ENCODE measurements at places on chromosomes 1 and 21.

DNA sequence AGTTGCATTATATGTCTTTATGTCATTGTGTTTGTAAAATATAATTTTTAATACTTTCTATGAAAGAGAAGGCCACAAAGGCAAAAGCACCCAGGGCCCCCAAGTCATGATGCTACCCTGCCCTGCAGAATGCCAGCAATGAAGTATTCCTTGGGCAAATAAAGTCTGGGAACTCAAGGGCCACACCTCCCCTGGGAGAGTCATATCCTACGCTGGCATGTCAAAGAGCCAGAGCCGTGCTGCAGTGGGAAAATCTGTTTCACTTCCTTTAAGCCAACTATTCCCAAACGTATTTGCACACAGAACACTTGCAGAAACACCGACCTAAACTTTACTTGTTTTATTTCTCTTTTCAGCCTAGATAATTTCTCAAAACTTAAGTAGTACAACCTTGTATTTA is 98.4 kb upstream of the KAZN start:
- DNase-seq: no peak

DNA sequence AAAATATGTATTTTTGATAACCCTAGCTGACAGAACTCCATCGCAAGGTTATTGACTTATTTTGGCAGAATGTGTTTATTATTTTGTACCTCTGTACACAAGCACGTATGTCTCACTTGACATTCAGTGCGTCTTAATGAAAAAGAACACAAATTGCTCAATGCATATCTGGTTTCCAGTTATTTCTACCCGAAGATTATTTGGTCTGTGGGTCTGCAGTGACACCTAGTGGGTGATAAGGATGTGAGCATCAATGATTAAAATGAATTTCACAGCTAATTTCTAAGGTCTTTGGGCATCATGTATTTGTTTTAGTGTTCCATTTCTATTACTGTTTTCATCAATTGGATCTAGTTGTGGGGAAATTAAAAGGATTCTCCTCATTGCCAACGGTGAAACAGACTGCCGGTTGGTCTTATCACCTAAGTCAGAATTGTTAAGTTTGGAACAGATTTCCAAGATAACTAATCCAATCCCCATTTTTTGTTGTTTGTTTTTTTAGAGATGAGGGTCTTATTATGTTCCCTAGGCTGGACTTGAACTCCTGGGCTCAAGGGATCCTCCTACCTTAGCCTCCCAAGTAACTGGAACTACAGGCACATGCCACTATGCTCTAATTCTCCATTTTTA is 13.9 kb downstream of the DDX20 start:
- DNase-seq: no peak

DNA sequence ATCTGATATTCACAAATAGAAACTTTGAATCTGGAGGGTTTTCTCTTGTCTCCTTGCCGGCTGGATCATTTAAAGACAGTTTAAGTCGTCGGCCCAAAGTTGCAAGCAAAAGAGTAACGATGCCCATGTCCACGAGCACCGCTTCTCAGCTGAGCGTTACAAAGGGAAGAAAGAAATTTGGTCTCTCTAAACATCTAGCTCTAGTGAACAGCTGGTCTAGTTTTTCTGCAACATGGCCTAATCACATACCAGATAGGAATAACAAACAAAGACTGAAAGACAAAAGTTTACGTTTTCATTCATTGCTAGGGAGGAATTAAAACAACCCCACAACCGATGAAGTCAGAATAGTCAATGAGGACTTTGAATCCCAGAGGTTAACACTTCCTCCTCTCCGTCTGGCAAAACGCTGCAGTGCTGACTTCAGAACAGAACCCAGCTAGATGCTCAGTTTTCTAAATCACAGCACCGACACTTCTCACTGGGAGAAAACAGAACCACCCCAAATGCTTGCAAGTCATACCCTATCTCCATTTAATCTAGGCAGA is 69.4 kb downstream of the NTPCR start:
- DNase-seq: no peak

DNA sequence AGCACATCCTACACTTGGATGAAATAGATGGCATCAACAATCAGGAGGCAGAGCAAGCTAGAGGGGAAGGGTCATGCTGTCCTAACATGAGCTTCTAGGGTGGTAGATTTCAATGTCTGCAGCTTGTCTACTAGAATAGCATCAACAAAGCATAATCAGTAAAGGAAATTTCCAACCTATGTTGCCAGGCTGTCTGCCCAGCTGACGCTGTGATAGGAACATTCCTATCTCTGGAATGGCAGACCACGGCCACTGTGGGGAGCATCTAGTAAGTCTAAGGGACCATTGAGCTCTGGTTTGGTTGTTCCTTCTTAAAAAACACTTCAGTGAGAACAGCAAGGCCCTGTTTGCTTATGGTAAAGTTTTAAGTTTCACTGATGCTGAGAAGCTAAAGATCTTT is 206.8 kb downstream of the PAPPA2 start:
- DNase-seq: no peak

DNA sequence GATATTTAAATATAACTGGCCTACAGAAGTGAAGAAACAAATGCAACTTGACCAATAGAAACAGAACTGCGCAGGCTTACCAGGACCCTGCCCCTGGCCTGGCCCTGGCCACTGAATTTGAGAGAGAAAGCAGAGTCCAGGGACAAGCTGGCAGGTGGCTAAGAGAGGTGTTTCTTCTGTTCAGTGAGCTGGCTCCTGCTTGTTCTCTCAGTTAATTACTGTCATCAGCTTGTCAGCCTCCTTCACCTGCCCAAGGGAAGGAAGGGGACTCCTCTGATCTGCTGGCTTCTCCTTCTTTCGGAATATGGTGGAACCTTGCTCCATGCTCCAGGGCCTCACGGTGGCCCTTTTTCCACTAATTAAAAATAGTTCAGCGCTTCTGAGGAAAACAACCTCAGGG is 388.4 kb downstream of the DISC1 start:
- DNase-seq: peak; percentile 93

DNA sequence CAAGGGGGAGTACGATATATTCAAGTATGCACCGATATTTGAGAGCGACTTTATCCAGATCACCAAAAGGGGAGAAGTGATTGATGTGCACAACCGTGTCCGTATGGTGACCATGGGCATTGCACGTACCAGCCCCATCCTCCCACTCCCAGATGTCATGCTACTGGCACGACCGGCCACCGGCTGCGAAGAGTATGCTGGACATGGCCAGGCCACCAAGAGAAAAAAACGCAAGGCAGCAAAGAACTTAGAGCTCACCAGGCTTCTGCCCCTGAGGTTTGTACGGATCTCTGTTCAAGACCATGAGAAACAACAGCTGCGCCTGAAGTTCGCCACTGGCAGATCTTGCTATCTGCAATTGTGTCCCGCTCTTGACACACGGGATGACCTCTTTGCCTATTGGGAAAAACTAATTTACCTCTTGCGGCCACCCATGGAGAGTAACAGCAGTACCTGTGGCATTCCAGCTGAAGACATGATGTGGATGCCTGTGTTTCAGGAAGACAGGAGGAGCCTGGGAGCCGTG is 16.5 kb downstream of the ATF3 start:
- DNase-seq: no peak

- DNase-seq: no peak
These were observed 4.2 kb upstream of the STXBP3 start for GRCh38 chr1:108742253-108742652.

DNA sequence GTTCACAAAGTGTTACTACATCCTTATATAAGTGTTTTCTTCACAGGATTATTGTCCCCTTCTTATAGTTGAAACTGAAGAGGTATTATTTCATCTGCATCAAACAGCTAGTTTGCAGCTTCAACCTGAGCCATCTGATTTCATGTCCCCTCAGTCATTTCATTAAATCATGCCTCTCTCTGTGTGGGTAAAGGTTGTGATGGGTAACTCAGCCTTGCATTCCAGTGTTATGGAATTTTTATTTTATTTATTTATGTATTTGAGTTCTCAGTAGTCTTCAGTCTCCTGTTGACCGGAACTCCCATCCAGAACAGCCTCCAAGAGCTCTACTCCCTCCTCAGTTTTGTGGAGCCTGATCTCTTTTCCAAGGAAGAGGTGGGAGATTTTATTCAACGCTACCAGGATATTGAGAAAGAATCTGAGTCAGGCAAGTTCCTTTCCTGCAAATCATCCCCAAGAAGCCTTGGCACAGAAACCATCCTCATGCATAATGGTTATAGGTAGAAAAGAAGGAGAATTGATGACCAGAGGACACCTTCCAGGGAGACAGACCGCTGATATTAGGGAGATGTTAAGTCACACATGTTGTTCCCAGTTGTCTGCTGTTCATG is 21.8 kb downstream of the CHD1L start:
- DNase-seq: no peak

GRCh38 chr1:228174482-228175315 is 9.1 kb downstream of the IBA57 start:
- DNase-seq: no peak

DNA sequence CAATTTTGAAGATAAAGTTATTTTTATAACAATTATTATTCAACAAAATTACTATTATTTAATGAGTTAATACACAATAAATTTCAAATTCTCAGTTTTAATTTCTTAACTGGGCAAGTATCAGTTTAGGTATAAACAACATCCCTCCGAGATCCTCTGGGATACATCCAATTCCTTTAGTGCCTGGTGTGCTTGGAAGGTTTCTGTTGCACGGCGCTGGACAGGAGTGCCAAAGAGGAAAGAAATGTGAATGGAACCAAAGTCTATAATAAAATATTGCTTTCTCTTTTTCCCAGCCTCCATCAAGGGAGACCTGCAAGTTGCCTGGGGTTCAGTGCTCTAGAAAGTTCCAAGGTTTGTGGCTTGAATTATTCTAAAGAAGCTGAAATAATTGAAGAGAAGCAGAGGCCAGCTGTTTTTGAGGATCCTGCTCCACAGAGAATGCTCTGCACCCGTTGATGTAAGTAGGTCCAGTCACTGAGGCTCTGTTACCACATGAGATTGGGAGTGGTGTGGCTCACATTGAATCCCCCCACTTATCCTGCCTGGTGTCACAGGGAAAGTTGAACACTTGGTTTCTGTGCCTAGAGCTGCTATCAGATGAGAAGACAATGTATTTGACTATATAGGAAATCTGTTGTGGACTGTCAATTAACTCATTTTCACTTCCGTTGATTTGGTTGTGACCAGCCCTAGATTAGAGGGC is 22.8 kb downstream of the DDR2 start:
- no peak for DNase-seq

GRCh38 chr1:81617308-81617967 is 183.3 kb upstream of the ADGRL2 start:
- DNase-seq: no peak

DNA sequence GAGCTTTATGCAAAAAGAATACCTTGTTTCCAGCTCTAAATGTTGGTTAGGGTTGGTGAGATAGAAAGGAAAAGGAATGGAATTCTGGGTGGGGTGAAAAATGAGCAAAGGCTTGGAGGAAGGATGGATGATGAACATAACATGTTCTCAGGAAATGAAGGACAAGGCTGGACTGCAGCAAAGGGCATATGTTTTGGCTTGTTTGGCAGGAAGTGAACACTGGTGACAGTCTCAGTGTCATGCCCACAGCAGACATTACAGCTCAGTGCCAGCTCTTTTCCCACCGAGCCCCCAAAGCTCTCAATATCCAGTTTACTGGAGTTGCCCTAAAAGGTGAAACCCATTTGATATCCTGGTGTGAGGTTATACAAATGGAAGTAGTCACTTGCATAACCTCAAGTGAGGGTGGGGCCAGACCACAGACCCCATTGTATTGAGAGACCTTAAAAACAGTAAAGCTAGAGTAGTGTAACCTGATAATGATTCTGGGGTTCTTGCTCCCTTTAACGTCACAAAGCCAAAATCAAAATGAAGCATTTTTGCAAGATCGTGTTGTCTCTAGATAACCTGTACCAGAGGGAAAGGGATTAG is 270.6 kb downstream of the NFIA start:
- DNase-seq: no peak

Measured in DMS79 (cell line).